ENCODE measurements at places on chromosomes 3 and 15. TPM values are rescaled to one million over a fixed set of nuclear protein-coding genes. Genes with fewer than 3 reads are reported as not detected.

DNA sequence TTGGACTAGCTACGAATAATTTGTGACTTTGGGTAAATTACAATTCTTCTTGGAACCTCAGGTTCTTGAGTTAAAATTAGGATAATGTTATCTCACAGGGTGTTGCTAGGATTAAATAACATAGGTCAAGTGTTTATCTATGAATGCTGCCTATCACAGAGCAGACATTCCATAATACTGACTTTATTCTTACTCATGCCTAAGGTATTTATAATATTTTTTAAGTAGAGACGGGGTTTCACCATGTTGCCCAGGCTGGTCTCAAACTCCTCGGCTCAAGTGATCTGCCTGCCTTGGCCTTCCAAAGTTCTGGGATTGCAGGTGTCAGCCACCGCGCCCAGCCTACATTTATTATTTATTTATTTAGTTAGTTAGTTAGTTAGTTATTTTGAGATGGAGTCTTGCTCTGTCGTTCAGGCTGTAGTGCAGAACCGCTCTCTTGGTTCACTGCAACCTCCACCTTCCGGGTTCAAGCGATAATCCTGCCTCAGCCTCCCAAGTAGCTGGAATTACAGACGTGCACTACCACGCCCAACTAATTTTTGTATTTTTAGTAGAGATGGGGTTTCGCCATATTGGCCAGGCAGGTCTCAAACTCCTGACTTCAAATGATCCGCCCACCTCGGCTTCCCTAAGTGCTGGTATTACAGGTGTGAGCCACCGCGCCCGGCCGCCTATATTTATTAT is 741 bp upstream of the ZNF106 start:
- DNase-seq, result peak; percentile 41

GRCh38 chr3:178181784-178182183 is 354.5 kb upstream of the KCNMB2 start:
- no peak for DNase-seq

- DNase-seq, result no peak
These were observed 82.5 kb downstream of the RFTN1 start for GRCh38 chr3:16430717-16431630.

GRCh38 chr3:23389686-23390085 is 186.6 kb downstream of the UBE2E2 start:
- no peak for DNase-seq

GRCh38 chr3:72257738-72258137 is 472.8 kb upstream of the PROK2 start:
- DNase-seq, result no peak

DNA sequence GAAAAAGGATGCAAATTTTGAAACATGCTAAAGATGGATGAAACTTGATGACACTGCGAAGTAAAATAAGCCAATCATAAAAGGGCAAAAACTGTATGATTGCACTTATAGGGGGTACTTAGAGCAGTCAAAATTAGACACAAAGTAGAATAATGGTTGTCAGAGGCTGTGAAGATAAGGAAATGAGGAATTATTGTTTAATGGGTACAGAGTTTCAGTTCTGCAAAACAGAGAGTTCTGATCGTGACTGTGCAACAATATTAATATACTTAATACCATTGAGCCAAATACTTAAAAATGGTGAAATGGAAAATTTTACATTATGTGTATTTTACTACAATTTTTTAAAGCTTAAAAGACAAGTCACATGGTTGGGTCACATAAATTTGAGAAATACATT is 35.1 kb downstream of the UBE3A start:
- DNase-seq, result no peak

DNA sequence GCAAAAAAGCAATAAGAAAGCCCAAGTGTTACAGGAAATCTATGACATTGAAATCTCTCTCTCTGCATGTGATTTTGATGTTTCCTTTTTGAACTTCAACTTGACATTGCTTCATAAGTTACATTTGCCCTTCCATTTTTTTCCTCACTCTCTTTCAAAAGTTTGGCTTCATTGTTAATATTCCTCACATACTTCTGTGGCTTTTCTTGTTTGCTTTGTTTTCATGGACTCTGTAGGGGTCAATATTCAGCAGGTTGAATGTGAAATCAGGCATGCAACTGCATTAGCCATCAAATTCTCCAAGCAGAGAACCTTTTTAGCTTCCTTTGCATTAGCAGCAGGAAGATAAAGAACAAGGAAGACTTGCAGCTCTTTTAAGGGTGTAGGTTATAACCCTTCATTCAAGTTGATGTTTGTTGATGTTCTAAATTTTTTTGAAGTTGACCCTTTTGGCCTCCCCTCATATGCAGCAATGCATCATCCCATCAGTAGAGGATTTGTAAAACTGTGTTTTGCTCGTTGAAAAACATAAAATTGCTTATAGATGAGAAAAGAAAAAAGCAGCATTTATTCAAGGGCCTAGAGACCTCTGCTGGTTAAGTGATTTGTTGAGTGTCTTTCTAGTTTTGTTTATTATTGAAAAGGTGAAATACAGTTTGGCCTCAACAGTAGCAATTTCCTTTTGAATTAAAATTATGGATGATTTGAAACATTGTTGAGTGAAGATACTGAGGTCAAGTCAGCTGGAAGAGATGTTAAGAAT is 211.4 kb downstream of the IL5RA start:
- no peak for DNase-seq

- no peak for DNase-seq
These were observed 125.0 kb upstream of the DLG1 start for GRCh38 chr3:197423376-197423775.

GRCh38 chr3:99863588-99863987 is 45.9 kb downstream of the CMSS1 start:
- no peak for DNase-seq

- no peak for DNase-seq
These were observed 135.7 kb upstream of the IL12A start for GRCh38 chr3:159852821-159853505.

DNA sequence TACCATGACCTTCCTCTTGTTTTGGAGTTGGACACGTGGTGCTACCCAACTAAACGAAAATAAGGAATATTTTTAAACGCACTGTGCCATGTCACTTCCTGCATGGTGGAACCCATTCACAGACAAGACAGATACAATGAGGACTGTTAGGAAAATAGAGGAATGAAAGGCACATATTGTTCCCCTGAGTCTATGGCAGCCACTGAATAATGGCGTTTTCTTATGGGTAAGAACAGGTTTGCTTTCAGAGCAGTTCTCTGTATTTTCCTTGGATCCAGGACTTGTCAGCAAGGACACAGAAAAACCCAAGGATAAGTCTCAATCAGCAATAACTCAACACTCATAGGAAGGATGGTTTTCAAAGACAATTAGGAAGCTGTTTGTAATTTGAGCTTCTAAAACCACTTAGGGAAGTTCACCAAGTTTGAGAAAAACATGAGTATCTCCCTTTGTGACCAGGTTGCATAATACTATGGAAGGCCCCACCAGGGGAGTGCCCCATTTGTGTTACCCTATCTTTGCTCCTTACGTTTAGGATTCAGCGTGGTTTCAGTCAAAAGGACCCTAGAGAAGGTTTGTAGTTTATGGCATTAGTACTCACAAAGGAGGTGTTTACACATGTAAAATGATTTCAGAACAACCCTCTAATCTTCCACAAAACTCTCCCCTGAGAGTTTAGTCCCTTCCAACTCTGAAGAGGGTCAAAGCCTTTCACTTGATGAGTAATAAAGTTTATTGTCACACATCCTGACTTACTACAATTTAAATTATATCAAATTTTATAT is 487.2 kb upstream of the ATP11B start:
- no peak for DNase-seq

- DNase-seq, result no peak
These were observed 30.3 kb downstream of the SYNM start for GRCh38 chr15:99135194-99135593.

- no peak for DNase-seq
These were observed 29.8 kb upstream of the MUC13 start for GRCh38 chr3:124964387-124964786.

DNA sequence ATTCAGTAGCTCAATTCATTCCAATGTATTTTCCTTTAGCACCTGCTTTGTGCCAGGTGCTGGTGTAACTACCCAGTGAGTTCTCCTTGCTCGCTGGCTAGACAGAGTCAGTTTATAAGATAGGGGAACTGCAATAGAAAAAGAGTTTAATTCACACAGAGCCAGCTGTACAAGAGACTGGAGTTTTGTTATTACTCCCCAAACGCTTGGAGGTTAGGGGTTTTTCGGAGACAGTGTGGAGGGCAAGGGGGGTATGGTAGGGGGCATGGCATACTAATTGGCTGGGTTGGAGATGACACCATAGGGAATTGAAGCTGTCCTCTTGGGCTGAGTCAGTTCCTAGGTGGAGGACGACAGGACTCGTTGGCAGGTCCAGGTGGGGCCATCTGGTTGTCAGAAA is 5.4 kb upstream of the CFAP91 start:
- no peak for DNase-seq

DNA sequence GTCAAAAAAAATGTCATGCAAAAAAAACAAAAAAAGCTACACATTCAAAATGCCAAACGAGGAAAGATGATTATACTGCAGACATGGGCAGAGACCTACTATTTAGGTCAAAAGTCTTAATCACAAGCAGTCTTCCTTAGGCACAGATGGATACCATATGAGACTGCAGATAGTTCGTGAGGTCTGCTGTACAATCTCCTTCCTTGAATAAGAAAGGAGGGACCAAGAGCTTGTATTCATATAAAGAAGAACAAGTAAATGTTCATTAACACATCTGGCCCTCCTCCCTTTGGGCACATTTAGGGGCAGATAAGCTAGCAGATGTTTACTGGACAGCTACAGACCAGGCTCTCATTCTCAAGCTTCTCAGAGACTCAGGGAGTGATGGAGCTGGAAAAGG is 45.3 kb downstream of the ANXA2 start:
- DNase-seq, result peak; percentile 25

DNA sequence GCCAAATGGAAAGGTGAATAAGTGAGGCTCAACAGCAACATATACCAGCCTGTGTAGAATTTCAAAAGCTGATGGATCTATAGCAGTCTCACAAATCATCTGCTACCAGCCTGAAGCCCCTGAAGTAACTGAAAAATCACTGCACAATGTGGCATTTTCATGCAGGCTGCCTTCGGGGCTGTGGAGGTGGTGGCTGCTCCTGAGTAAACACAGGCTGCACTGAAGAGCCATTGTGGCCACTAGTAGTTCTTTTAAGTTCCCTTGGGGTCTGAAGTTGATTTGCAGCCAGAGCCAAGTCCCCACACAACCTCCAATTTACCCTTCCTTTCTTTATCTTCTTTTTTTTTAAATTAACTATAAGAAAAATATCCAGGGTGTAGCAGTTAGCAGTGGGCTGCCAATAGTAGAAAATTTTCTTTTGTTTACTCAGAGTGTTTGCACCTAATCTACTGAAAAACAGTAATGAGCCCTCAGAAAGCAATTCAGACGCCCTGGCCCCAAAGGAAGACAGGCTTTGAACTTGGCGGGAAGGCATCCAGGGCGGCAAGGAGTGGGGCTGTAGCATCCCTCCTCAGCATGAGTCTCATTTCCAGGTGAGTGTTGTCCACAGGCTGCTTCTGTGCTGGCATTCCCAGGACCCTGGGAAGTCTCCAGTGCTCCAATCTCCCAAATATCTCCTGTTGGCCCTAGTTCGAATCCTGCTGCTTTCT is 13.3 kb upstream of the SUSD5 start:
- no peak for DNase-seq

DNA sequence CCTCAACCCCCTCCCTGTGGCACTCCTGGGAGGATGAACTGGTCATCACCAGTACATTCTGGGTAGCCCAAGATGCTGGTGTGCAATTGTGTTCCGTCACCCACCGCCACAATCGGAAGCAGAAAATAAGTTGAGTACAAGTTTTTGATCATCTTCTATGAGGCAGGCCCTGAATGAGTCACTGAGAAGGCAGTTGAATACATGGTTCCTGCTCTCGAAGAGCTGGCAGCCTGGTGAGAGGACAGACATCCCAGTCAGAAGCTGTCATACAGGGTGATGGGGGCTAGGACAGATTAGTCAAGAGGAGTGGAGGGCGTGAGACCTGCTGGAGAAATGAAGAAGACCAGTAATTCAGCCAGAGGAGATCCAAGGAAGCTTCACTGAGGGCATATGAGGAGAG is 6.2 kb downstream of the CEMIP start:
- no peak for DNase-seq

GRCh38 chr3:39028546-39028945 is 23.2 kb downstream of the SCN11A start:
- DNase-seq, result no peak

GRCh38 chr15:57624730-57625129 is 33.0 kb downstream of the MYZAP start:
- DNase-seq, result no peak

GRCh38 chr15:93826790-93827189 is 404.6 kb upstream of the MCTP2 start:
- DNase-seq, result no peak

- DNase-seq, result no peak
These were observed 39.8 kb downstream of the SMARCC1 start for GRCh38 chr3:47741925-47742324.

- DNase-seq, result no peak
These were observed 33.9 kb upstream of the SLC41A3 start for GRCh38 chr3:126117786-126118185.

- DNase-seq, result no peak
These were observed 101.2 kb upstream of the PTX3 start for GRCh38 chr3:157335233-157336076.

- no peak for DNase-seq
These were observed 224.4 kb downstream of the ZMAT3 start for GRCh38 chr3:178847190-178847589.

- peak; percentile 75 for DNase-seq
These were observed 24.0 kb downstream of the TSEN2 start for GRCh38 chr3:12508291-12508700.

- no peak for DNase-seq
These were observed 35.4 kb upstream of the CORO2B start for GRCh38 chr15:68543165-68544008.

DNA sequence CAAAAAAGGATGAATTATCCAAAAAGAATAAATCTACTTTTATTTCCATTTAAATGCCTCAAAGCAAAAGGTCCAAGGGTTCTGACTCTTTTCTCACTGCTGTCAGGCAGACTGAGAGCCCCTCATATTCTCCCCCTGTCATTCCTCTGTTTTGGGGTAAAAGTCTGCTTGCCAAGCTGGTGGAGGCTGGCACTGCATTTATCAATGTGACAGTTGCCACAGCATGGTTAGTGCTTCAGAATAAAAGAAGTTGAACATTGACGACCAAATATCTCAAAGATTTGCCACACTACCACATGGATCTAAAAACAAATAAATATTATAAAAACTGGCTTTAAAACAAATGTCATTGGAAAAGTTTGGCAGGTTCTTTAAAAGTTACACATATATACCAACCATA is 89.2 kb upstream of the SNRK start:
- DNase-seq, result no peak

GRCh38 chr3:46423588-46423987 is 16.5 kb downstream of the CCRL2 start:
- DNase-seq, result peak; percentile 75

GRCh38 chr3:171165499-171165921 is 139.0 kb upstream of the SLC2A2 start:
- DNase-seq, result no peak

Gene FHIT
- 5.0 TPM for polyA plus RNA-seq

Gene SEMA3G
- polyA plus RNA-seq, result 0.14 TPM

Gene IQCF5
- polyA plus RNA-seq, result not detected

Gene ERICH6
- polyA plus RNA-seq, result not detected

Gene NKIRAS1
- 7.8 TPM for polyA plus RNA-seq

Gene TEX55
- not detected for polyA plus RNA-seq

Gene FBXO40
- not detected for polyA plus RNA-seq

Gene OIP5
- 9.8 TPM for polyA plus RNA-seq

Gene PRRT3
- 0.22 TPM for polyA plus RNA-seq

Gene TMEM108
- polyA plus RNA-seq, result 0.09 TPM

Gene GUCA1C
- 0.26 TPM for polyA plus RNA-seq

Gene P3H2
- 80.7 TPM for polyA plus RNA-seq

Gene SCAANT1
- not detected for polyA plus RNA-seq

Gene GP9
- not detected for polyA plus RNA-seq

Gene EFCC1
- polyA plus RNA-seq, result not detected

Gene PLXNB1
- polyA plus RNA-seq, result 67.5 TPM

Data from keratinocyte (primary cell).